Amygdala (tissue), 56 donors: ENCODE measurements at places on chromosomes 7 and 10.

GRCh38 chr10:33141251-33141650 lies 183.2 kb upstream of the ITGB1 start:
- no peak for DNase-seq

DNA sequence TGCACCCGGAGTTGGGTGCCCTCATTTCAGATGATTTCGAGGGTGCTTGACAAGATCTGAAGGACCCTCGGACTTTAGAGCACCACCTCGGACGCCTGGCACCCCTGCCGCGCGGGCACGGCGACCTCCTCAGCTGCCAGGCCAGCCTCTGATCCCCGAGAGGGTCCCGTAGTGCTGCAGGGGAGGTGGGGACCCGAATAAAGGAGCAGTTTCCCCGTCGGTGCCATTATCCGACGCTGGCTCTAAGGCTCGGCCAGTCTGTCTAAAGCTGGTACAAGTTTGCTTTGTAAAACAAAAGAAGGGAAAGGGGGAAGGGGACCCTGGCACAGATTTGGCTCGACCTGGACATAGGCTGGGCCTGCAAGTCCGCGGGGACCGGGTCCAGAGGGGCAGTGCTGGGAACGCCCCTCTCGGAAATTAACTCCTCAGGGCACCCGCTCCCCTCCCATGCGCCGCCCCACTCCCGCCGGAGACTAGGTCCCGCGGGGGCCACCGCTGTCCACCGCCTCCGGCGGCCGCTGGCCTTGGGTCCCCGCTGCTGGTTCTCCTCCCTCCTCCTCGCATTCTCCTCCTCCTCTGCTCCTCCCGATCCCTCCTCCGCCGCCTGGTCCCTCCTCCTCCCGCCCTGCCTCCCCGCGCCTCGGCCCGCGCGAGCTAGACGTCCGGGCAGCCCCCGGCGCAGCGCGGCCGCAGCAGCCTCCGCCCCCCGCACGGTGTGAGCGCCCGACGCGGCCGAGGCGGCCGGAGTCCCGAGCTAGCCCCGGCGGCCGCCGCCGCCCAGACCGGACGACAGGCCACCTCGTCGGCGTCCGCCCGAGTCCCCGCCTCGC lies at the start of gene EGFR:
Gene EGFR, plus strand, starts transcription at position 657 of the 830 bp plus-strand sequence. CDS start 261 bp downstream, outside the sequence.
- peak; percentile 46 for DNase-seq

DNA sequence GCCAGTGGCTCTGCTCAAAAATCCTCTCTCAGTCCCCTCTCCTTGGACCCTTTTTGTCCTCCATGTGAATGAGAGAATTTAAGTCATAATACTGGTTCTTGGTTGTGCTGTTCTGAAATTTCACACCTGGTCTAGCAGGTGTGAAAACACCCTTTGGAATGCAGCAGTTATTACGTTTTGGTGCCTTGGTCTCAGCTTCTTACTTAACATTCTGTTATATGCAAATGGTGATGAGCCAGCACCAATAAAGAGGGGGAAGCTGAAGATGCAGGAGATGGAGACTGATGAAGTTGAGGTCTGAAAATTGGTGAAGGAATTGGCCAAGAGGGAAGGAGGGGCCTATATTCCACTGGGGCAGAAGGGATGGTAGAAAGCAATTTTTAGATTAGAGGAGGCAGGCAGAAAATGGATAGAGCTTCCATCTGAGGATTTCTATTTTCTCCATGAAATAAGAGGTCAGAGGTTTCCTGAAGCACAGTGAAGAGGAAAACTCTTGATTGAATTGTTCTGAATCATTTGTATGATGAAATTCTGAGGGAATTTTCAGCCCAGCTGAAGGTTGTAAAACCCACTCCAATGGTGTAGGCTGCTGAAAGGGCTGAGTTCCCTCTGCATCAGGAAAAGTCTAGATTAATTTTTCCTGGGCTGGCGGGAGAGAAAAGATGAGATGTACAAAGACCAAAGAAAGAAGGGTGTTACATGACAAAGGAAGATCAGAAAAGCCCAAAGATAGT lies 94.0 kb upstream of the FAM180A start:
- no peak for DNase-seq

DNA sequence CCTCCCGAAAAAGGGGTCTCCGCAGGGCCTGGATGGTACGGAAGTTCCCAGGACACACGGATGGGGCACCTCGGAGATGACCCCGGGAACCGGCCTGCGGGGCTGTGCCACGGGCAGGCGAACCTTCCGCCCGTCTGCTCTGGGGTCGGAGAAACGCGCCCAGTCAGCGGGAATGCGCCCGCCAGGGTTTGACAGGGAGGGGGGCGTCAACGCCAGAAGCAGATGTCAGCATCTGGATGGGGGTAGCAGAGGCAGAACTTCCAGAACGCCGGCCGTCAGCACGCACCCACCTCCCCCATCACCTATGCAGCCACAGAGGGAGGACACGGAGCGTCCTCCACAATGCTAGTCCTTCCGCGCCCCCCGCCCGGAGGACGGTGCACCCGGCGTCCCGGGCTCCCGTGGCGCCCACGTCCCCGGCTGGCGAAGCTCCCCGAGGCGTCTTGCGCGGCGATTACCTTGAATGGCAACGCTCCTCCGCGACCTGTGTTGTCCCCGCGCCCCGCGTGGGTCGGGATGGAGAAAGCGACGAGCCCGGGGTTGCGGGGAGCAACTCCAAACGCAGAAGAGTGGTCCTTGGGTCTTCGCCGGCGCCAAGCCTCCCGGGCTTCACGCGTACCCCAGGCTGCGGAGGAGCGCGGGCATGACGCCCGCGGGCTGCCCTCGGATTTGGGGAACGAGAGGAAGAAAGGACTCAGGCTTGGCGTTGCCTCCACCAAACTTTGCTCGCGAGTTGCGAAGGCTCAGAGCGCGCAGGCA lies 561 bp downstream of the FGFR2 start:
- DNase-seq: no peak

GRCh38 chr7:27030393-27031050 lies 65.3 kb downstream of the HOXA1 start:
- no peak for DNase-seq
